ENCODE measurements at places on chromosomes 11 and 22.
A peak's percentile ranks its signal among the peaks of the same experiment; 100 is the strongest.

GRCh38 chr11:92246630-92247029 is 22.0 kb downstream of the FAT3 start:
- no peak for DNase-seq

GRCh38 chr11:19164230-19164855 is 37.4 kb downstream of the CSRP3 start:
- no peak for DNase-seq

DNA sequence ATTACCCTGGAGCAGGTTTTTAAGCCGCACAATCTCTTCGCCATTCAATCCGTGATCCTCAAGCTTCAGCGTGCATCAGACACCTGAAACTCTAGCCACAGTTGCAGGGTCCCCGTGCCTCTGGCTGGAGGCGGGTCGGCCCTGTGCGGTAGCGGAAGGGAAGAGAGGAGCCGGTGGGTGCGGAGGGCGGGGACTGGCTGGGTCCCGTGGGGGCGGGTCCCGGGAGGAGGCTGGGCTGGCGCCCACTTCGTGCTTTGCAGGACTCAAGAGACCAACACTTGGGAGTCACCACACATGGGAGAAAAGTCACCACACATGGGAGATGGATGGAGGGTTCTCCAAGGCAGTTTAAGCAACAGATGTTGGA is 772 bp downstream of the C22orf15 start:
- peak; percentile 49 for DNase-seq

- DNase-seq: no peak
Measured at GRCh38 chr11:1181853-1182535, 24.2 kb downstream of the MUC5AC start.

GRCh38 chr22:36831717-36832116 is 14.9 kb upstream of the PVALB start:
- DNase-seq: no peak

GRCh38 chr11:31973172-31973571 is 117.7 kb upstream of the RCN1 start:
- no peak for DNase-seq

DNA sequence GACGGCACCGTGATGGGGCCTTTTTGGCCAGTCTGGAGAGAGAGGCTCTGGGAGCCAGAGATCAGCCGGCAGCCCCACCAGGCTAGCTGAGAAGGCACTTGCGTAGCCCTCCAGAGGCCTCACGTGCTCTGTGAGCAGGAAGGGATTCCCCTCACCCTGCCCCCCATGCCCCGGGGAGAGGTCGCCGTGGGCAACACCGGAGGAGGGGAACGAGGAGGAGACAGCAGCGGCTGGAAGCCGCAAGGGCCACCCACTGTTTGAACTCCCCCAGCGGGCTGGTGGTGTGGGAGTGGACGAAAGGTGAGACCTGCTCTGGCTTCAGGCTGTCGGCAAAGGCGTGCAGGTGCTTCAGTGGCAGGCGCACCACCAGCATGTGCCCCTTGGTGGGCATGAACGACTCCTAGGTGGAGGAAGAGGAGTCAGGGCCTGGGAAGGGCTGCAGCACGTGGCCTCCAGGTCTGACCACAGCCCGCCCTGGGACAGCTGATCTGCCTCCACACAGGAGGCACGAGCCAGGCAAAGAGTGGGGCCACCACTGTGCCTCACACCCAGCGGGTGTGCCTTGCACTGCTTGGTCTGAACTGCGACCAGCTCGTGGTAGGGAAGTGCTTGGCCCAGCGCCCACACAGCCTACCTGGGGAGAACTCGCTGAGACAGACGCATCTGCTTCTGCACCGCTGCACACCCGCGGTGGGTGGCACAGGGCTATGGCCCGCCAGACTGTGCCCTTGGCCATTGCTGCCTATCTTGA is 99.9 kb downstream of the MED15 start:
- DNase-seq: no peak

GRCh38 chr11:77609234-77609633 is 19.5 kb downstream of the AQP11 start:
- no peak for DNase-seq

DNA sequence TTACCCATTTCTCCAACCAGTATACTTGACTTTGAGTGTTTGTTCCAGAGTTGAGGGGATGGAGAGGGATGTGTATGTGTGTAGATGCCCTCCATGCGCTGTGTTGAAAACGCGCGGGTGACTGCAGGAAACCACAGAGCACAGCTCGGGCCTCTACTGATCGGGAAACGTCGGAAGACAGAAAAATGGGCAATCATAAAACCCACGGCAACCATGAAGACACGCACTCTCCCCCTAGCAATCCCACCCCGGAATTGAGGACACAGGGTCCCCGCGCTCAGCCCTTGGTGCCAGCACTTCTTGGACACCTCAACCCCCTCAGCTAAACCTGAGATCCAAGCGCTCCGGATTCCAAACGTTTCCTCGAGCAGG is 251 bp upstream of the UQCC3 start:
- DNase-seq: no peak

DNA sequence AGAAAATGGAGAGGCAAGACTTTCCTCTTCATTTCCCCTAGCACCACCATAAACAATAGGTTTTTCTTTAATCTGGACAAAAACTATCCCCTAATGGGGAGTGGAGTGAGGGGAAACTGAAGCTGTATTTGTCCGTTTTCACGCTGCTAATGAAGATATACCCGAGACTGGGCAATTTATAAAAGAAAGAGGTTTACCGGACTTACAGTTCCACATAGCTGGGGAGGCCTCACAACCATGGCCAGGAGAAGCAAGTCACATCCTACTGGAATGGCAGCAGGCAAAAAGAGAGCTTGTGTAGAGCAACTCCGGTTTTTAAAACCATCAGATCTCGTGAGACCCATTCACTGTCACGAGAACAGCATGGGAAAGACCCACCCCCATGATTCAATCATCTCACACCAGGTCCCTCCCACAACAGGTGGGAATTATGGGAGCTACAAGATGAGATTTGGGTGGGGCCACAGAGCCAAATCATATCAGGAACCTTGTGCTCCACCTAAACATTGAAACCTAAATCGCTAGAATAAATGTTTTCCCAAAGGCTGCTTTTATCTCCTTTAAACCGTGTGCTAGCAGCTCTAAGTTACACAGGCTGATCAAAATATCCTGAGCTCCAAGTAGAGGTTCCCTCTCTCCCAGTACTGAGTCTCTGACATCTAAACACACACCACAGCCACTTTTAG is 4.3 kb downstream of the UBQLN3 start:
- DNase-seq: no peak

DNA sequence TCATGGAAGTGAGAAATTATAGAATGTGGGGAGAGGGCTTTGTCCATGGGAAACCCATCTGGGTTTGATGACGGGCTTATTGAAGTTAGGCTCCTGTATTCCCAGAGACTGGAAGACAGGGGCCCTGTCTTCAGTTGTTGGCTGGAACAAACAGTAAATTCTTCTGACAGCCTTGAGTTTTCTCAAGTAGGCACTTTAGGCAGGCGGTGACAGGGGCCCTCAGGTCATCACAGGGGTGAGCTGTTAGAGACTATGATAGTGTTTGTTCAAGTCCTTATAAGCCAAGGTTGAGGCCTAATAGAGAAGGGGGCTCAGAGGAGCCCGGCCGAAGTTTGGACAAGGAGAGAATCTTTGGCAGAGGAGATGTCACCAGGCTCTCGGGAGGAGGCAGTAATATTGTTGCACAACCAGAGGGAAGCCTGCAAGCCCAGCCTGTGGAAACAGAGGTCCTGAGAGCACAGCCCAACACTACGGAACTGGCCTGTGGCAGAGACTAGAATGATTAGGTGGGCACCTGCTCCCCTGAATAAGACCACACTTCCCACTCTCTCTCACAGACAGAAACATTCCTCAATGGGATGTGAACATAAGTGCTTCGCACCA is 20.2 kb upstream of the IL17RA start:
- no peak for DNase-seq

DNA sequence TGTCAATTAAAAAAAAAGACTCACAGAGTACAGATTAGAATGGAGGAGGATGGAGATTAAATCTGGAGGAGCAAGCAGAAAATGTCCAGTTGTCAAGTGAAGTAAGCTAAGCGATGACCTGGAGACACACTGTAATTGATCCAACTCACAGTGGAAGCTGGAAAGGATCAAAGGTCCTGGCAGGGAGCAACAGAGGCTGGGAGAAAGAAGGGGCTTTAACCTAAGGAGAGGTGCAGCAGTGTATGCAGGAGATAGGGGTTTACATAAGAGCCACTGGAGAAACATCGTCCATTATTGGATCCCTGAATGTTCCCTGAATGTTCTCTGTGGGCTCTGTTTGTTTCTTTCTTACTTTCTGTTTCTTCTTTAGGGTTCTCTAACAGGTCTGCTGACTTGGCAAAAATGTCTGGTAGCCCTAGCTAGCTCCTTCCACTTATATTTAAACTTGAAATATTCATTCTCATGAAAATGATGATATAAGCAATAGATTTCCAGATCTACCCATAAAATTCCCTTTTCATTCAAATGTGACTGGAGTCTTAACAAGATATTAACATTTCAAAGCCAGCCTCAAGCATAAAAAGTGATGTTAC is 30.1 kb upstream of the CAT start:
- no peak for DNase-seq

GRCh38 chr11:62352355-62353336 is 15.4 kb downstream of the ASRGL1 start:
- DNase-seq: no peak

- no peak for DNase-seq
Measured at GRCh38 chr22:36010090-36010489, 18.5 kb downstream of the RBFOX2 start.

- DNase-seq: no peak
Measured at GRCh38 chr11:68048681-68049508, 10.1 kb downstream of the TCIRG1 start.

GRCh38 chr11:30991802-30992512 is 377.6 kb downstream of the DCDC1 start:
- no peak for DNase-seq

- DNase-seq: no peak
Measured at GRCh38 chr11:94147433-94147845, 18.8 kb downstream of the PANX1 start.

DNA sequence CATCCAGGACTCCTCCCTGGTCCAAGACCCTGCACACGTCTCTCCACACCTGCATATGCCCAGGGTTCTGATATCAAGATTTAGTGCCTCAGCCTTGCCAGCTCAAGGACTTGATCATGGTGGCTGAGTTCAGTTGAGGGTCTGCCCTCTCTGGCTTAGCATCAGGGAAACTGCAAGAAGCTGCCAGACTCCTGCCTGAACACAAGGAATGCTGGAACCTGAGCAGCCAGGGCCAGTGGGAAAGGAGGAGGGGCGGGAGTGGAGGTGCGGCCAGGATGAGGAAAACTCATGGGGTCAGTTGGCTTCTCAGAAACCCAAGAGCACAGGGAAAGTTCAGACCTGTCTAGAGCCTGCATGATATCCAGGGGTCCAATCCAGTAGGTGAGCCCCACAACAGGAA is 546.1 kb downstream of the BUD13 start:
- DNase-seq: no peak

DNA sequence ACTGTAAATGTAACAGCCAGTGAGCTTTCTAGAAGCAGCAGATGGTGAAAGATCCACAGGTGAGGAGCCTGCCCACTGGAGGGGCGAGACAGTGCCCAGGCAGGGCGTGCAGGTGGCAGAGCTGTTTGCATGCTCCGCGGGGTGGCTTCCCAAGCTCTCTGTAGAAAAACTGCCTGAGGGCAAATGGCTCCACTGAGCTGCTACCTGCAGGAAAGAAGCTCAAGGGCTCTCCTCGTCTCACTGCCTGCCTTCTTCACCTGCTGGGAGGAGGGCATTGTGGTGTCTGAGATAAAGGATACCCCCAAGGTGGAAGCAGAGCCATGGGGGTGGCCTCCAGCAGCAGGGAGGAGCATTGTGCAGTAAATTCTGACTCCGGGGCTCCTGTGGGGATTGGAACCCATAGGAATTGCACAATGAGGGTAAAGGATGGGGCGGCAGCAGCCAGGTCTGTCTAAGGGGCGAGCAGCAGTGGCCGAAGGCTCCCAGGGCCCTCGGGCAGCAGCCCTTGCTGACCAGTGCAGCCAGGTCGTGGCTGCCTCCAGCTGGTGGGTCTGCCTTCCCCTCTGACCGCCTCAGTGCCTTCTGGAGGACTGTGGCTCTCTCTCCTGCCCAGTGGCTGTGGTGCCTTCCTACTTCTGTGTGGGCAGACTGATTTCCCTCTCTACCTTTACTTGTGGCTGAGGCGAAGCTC is 28.0 kb upstream of the CABP7 start:
- no peak for DNase-seq

DNA sequence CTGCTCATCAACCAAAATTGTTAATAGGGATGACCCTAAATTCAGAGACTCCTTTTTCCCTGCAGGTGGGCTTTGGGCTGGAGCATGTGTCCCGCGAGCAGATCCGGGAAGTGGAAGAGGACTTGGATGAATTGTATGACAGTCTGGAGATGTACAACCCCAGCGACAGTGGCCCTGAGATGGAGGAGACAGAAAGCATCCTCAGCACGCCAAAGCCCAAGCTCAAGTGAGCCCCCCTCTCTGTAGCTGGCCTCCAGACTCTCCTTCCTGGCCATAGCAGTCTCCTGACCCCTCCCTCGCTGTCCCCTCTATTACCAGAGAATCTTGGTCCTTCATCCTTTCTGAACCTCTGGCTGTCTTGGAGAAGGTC is 47.9 kb upstream of the RAB1B start:
- no peak for DNase-seq

GRCh38 chr11:30917859-30918478 is 331.8 kb upstream of the MPPED2 start:
- no peak for DNase-seq

DNA sequence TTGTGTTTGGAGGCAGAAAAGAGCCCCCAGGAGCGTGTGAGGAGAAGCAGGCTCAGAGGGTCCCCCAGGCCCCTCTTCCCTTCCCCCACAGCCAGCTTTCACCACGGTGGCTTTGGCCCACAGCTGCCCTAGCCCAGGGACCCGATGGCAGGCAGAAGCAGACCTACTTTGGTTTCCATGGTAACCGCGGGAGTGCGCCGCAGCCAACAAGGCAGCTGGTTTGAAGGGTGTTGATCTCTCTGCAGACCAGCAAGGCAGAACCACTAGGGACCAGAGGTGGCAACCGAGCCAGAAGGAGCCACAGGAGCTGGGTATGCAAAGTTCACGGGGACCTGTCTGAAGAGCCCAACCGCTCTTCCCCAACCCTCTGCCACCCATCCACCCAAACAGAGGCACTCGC is 69.4 kb downstream of the BUD13 start:
- DNase-seq: no peak

GRCh38 chr22:32794449-32795213 is 6.9 kb upstream of the TIMP3 start:
- DNase-seq: no peak

- DNase-seq: no peak
Measured at GRCh38 chr11:1458340-1459218, 28.0 kb downstream of the MOB2 start.

DNA sequence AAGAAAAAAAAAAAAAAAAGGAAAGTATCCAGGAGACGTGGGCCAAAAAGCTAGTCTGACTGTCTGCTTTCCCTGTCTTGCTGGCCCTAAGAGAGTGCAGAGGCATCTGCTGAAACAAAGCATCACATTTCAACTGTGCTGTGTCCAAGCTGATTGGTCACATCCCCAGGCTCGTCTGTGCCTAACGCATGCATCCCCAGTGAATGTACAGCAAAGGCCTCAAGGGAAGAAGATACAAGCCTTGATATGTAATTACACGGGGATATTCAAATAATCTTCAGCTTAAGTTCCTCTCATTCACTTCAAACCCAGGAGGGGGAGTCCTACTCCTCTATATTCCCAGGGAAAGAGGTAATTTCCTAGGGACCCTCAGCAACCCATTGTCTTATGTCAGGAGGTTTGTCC is 5.4 kb upstream of the SORL1 start:
- DNase-seq: no peak

All from CD4-positive, alpha-beta T cell treated with Interleukin-6 at 100 ng/mL for 8 hours (primary cell).